Airway epithelial cell (primary cell): ENCODE measurements at places on chromosomes 2 and 18. TPM values are rescaled to one million over a fixed set of nuclear protein-coding genes. Genes with fewer than 3 reads are reported as not detected.

CCDC68 gene
- total RNA-seq, result 0.79 and 2.7 TPM in 2 replicates

DAPL1 gene
- 2.5 and 11.3 TPM in 2 replicates for total RNA-seq

ANKRD30BL gene
- not detected in 2 replicates for total RNA-seq

EN1 gene
- not detected in 2 replicates for total RNA-seq

CPS1 gene
- total RNA-seq, result 10.8 TPM in 2 replicates

RPRM gene
- not detected in 2 replicates for total RNA-seq

ANKRD53 gene
- total RNA-seq, result 0.28 TPM in 1 of 2 replicates, not detected in the other

DSG1 gene
- 46.9 and 48.9 TPM in 2 replicates for total RNA-seq

NPPC gene
- not detected in 2 replicates for total RNA-seq

DCC gene
- total RNA-seq, result not detected in 2 replicates

SUCLG1 gene
- total RNA-seq, result 51.5 and 78.9 TPM in 2 replicates

VWA3B gene
- total RNA-seq, result not detected in 2 replicates

SNTG2 gene
- total RNA-seq, result not detected in 2 replicates

CYS1 gene
- 0.28 TPM in 1 of 2 replicates, not detected in the other for total RNA-seq

ARHGAP28 gene
- total RNA-seq, result 1.4 and 2.4 TPM in 2 replicates

IL36A gene
- not detected in 2 replicates for total RNA-seq

SERPINB3 gene
- 149 and 212 TPM in 2 replicates for total RNA-seq

PIEZO2 gene
- total RNA-seq, result 0.09 and 0.78 TPM in 2 replicates

TTC21B gene
- 4.9 and 9.0 TPM in 2 replicates for total RNA-seq

SLC23A3 gene
- total RNA-seq, result 0.21 and 0.28 TPM in 2 replicates

ASAP2 gene
- total RNA-seq, result 15.3 and 21.3 TPM in 2 replicates

CROCC2 gene
- total RNA-seq, result not detected in 2 replicates

NXPH2 gene
- not detected in 2 replicates for total RNA-seq
